ENCODE measurements at places on chromosomes 5 and 9.

- no peak for DNase-seq
Observed at GRCh38 chr9:70257502-70257901, 1.3 kb upstream of the SMC5 start.

- no peak for DNase-seq
Observed at GRCh38 chr9:86176468-86176867, 77.1 kb upstream of the GOLM1 start.

DNA sequence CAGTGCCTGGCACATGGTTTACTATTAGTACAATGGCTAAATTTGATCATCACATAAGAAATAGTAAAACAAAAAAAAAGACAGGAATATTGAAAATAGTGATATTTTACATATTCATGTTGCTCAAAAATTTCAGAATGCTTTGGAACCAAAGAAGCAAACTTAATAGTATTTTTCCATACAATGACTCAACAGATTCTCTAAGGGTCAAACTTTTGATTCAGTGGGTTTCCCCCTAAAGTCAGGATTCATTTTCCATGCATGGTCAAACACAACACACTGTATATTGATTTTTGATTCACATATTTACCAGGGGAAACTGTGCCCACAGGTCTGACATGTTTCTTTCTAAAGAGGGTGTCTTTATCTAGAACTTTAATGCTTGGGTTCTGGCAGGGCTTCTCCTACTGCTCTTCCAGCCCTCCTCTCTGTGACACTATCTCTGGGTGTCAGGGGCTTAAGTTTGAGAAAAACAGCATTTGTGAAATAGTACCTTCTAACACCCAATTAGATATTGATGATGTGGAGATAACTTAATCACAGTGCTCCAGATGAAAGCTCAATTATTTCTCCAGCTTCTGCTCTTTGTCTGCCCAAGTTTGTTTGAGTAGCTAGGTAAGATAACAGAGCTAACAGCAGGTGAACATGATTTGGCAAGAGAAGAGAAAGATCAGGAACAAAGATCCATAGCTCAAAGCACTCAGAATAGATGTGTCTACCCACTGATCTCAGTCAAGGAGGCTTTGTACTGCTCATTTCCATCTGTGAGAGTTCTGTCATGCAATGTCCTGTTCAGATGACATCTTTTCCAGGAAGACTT lies 35.5 kb upstream of the ELL2 start:
- no peak for DNase-seq

DNA sequence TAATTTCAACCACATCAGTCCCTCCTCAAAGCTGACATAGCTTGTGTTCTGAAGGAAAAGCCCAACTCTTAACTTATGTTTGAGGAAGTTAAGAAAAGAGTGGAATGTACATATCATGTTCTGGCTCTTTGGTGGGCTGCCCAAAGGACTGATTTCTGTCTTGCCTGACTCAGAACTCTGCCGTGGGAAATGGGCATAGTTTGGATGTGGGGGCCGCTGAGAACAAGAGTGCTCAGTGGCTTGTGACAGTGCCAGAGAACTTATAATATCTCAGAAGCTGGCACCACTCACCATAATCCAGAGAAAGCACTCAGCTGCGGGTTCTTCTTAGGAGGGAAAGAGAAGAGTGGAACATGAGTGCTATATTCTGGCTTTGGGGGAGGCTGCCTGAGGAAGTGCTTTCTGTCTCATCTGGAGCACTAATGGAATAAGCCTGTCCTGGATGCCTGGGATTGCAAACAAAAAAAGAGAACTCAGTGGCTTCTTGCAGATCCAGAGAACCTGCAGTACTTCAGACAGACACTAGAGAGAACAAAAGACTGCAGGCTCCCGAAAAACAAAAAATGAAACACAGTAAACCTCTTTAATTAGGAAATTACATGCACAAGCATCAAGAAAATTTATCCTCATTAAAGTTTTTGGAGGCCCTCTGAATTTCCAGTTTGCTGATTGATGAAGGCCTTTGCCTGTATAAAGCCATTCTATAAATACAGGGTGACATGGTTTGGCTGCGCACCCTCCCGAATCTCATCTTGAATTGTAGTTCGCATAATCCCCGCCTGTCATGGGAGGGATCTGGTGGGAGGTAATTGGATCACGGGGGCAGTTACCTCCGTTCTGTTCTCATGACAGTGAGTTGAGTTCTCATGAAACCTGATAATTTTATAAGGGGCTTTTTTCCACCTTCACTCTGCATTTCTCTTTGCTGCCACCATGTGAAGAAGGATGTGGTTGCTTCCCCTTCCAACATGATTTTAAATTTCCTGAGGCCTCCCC lies 207.0 kb downstream of the DMAC1 start:
- DNase-seq: no peak

- DNase-seq: no peak
Observed at GRCh38 chr9:24614070-24614469, 68.4 kb upstream of the IZUMO3 start.

DNA sequence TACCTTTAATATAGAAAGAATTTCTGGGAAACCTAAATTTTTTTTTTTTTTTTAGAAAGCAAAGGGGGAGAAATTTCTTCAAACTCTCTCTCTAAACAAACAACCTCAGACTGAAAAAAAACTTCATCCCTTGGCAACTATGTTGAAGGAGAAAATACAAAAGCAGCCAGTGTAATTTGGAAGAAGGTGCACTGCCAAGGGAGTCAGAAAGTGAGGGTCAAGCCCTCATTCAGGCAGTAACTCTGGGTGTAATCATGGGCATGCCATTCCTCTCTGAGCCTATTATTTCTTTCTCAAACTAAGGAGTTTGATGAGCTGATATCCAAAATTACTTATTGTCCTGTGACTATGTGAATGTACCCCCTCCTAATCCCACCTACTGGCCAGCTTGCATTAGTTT lies 203.1 kb downstream of the BRINP1 start:
- DNase-seq: no peak

DNA sequence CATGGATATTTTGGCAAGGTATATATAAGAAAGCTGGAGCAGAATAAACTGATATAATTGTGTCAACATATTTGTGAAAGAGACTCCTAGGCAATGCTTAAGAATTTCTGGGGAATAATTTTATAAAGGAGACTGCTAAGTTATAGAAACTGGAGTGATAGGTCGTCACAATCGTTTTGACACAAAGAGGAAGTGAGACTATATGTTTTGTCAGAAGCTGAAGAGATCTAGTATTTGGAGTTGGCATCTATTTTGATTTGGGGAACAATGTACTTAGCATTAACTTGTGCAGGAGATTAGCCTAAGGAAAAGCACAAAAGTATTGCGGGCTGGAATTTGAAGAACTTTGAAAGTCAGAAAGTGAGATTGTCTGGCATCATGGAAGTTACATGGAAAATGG lies 582.5 kb downstream of the TAF11L14 start:
- no peak for DNase-seq

GRCh38 chr5:121870489-121870888 lies 18.8 kb downstream of the FTMT start:
- no peak for DNase-seq

DNA sequence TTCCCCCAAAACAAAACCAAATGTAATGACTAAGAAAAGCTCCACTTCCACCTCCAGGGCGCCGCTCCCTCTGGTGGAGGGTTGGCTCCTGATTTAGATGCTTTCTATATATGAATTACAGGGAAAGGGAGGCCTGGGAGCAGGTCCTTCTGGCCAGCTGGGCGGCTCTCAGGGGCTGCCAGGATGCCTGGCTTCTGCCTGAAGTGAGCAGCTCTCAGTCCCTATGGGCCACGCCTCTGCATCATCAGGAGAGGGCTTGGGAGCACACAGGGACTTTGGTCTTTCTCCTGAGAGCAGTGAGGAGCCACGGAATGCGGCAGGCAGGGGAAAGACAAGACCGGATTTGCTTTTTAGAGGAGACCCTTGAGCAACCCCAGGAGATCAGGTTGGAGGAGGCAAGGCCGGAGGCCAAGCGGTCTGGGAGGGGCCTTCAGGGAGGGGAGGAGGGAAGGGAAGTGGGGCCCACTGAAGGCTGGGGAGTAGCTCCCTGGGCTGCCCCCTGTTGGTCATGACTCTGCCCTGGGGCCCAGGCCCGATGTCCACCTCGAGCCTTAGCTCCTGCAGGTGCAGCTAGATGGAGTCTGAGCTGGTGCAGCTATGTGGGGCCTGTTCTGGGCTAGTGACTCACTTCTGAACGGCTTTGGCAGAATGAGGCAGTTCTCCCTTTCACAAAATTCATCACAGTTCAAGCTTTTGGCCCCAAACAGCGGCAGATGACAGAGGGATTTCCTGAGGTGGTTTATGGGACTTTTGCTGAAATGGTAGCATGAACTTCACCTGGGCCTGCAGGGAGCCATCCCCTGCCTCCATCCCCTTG lies 11.3 kb upstream of the GRHPR start:
- no peak for DNase-seq

DNA sequence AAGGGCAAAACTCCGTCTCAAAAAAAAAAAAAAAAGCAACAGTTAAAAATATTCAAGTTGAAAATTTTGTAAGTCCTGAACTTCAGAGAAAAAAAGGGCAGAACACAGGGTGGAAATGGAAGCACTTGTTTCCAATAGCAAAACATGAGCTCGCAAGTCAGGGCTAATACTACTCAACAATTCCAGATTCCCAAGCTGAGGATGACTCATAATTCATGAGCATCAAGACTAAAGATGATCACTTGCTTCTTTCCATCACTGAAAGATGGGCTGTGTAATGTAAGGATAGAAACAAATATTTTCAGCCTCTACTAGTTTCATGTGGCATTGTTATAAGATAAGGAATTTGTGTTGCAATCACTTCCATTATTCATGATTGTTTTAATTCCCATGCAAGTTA lies 33.5 kb upstream of the FST start:
- no peak for DNase-seq

DNA sequence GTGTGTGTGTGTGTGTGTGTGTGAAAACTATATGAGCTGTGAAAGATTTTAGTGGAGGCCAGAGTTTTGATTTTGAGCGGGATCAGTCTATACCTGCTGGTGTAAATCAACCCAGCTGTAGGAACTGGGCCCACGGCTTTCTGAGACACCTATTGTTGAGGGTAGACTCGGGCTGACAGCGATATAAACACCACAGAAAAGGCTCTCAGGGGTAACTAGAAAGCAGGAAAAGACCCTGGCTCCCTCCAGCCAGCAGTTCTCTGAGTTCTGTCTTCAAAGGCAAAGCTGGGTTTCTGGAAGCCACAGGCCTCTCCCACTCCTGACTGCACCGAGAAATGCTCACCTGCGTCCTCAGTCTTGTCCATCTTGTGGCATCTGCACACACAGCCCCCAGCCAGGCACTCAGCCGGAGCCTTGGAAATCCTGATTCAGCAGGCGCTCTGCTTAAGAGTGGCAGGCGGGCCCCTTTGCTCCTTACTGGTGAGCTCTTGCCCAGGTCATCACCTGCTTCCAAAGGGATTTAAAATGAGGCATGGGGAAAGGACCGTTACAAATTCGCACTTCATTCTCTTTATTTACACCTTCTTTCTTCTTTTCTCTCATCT lies 223.3 kb downstream of the NDUFS4 start:
- no peak for DNase-seq

DNA sequence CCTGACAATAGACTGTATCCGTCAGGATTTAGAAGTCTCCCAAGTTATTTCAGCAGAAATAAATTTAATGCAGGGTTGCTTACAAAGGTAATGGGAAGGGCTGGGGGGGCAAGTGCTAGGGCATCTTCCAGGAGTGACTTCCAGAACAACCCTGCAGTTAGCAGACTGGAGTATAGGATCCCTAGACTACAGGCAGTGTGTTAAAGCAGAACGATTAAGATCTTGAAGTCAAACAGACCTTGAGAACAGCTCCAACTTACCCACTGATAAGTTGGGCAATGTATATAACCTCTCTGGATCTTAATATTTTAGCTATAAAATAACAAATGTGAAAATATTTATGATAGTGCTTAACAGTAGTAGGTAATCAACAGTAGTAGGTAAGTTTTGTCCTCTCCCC lies 113.6 kb upstream of the LIFR start:
- no peak for DNase-seq

DNA sequence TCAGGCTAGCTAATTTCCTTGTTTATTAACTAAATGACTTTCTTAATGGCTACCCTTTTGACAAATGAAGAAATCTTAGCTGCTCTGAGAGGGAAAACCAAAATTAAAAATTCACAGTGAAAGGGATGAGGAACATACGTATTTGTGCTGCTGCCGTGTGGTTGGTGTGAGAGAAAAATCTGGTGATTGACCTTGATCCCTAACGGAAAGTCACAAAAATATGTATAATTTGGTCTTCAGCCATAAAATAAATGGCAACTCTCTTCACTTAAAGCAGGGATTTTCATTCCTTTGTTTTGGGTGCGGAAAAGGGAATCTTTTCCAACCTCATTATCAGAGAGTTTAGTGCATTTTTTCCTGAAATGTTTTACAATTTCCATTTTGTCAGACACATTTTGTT lies 40.4 kb downstream of the PAM start:
- no peak for DNase-seq

- DNase-seq: no peak
Observed at GRCh38 chr5:140791089-140791488, 3.6 kb upstream of the PCDHA2 start.

- no peak for DNase-seq
Observed at GRCh38 chr9:116901260-116901659, 214.2 kb downstream of the TRIM32 start.

GRCh38 chr5:96434201-96434645 lies 1.2 kb upstream of the PCSK1 start:
- no peak for DNase-seq

DNA sequence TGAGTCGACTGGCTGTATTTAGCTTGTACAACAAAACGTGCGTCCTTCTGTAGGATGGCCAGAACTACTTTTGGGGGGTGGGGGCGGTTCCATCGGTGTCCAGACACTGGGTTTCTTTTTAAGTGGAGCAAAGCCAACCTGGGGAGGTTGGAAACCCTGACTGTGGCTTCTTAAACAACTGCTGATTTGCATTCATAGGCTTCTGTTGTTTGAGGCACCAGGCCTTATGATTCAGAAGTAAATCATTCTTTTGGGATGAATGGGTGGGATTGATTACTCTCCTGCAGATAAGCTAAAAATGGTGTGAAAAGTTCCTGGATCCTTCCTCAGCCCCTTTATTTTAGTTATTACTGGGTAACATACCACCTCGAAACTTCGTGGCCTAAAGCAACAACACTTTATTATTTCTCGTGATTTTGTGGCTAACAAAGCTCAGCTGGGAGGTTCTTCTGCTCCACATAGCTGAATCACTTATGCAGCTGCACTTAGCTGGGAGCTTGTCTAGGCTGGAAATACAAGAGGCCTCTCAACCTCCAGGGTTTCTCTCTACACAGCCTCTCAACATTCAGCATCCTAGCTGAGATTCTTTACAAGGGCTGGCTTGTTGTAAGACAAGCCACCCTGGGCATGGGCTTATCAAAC lies 12.2 kb upstream of the SMIM32 start:
- no peak for DNase-seq
